ENCODE measurements at places on chromosomes 11 and 22.

DNA sequence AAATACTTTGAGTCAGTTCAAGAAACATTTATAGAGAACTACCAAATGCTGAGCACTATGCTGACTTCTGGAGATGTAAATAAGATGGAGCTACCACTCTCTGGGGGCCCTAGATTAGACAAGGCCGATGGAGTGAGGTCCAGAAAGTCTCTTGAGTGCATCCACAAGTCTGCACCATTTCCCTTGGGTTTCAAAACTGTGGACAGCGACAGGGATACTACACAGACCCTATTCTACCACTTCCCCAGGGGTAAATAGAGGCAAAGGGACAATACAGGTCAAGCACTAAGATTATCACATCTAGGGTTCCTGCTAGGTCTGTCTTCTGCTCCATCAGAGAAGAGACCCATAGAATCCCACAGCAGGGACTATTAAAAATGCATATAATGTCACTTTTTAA is 183.2 kb downstream of the GRIA4 start:
- no peak for DNase-seq

DNA sequence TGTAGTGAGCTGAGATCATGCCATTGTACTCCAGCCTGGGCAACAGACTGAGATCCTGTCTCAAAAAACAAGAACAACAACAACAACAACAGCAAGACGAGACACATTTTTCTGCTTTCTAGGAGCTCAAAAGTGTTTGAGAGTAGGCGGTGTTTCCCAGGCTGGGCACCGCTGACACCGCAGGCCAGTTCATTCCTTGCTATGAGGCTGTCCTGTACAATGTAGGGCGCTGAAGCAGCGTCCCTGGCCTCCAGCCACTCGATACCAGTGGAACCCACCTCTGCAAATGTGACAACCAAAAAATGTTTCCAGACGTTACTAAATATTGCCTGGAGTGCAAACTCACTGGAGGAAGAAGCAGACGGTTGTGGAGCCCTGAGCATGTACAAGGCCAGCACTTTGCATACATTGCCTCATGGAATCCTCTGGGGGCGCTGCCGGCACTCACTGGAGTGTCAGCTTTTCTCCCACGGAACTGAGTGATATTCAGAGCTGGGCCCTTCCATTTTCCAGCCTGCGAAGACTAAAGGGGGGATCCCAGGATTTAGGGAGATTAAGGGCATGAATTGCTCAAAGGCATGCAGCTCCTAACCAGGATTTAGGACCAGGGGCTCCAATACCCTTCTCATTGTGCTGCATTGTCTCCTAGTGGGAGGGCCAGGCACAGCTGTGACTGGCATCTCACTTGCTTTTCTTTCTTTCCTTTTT is 5.8 kb upstream of the MIEF1 start:
- DNase-seq: no peak

DNA sequence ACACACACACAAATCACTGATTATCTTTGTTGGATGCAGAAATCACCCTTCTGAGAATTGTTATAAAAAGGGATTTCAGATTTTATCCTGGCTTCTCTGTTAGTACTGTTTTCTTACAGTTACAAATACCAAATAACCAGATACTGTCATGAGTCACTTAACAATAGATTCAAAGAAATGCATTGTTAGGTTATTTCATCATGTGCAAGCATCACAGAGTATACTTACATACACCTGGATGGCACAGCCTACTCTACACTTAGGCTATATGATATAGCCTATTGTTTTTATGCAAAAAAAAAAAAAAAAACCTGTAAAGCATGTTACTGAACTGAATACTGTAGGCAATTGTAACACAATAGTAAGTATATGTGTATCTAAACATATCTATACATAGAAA is 319.2 kb upstream of the ARHGAP42 start:
- DNase-seq: no peak

DNA sequence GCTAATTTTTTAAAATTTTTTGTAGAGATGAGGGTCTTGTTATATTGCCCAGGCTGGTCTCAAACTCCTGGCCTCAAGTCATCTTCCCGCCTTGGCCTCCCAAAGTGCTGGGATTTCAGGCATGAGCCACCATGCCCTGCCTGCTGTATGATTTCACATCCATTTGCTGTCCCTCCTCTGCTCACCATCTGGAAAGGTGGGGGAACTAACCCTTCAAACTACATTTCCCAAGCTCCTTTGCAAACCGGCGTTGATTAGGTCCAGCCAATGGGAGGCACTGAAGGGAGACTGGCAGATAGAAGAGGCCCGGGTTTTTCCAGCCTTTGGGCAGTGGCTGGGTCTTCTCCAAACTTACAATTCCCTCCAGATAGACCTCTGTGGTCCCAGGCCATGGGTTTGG is 19.3 kb downstream of the RFPL1 start:
- DNase-seq: no peak

- peak; percentile 70 for DNase-seq
Measured at GRCh38 chr11:74255741-74256375, 55.6 kb downstream of the P4HA3 start.

DNA sequence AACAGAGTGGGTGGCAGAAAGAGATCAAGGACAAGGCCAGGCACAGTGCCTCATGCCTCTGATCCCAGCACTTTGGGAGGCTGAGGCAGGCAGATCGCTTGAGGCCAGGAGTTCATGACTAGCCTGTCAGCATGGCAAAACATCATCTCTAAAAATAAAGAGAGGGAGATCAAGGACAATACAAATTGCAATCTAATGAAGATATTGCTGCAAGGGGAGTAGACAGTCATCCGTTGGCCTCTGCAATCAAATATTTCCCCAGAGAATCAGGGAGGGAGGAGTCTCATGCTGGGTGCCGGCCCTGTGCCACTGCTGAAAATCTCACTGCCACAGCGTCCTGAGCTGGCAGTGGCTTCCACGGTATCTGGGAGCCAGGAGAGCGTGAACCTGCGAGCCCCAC is 19.4 kb upstream of the IL17RA start:
- no peak for DNase-seq

DNA sequence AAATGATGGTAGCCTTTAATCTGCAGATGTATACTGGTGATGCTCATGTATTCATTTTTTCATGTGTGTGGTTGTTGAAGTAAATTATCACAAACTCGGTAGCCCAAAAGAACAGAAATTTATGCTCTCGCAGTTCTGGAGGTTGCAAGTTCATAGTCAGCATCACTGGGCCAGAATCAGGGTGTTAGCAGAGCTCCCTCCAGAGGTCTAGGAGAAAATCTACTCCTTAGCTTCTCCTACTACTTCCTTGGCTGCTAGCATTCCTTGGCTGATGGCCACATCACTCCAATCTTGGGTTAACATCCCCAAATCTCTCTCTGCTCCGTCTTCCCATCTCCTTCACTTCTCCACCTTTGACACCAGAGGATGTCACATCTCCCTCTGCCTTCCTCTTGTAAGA is 45.3 kb upstream of the GALNT18 start:
- DNase-seq: no peak

DNA sequence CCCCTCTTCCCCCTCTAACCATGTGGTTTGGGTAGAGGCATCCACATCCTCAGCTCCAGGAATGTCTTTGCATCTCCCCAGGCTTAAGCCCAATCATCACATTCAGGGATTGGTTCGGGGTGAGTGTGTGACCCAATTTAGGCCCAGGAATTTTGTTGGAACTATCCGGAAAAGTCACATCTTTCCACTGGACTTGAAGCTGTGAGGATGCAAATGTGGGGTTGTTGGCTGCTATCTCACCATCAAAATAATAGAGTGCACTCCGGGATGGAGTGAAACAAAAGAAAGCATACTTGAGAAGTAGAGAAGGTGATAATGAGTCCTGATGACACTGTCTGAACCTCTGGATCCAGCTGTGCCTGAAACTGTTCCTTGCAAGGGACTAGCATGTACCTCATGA is 33.8 kb upstream of the OLFML1 start:
- no peak for DNase-seq

DNA sequence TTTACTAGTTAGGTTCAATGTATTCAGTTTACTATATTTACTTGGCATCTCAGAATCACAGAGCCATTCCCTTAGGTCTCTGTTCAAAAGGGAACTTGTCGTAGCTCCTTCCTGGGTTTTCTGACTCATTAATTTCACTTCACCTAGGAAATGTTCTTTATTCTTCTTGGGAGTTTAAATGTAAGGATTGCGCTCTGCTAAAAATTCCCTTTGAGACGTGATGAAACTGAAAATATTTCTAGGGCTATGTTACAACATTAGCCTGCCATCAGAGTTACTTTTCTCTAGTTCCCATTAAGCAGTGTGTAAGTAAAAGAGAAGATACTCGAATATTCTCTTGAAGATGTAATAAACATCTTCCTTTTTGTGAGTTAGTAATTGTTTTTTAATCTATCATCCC is 209.5 kb downstream of the CASP12 start:
- no peak for DNase-seq

- DNase-seq: no peak
Measured at GRCh38 chr22:25930788-25931310, 188.9 kb downstream of the MYO18B start.
